ENCODE measurements at places on chromosomes 7 and 10.

GRCh38 chr7:35754741-35755140 is 46.1 kb upstream of the SEPTIN7 start:
- DNase-seq = no peak

DNA sequence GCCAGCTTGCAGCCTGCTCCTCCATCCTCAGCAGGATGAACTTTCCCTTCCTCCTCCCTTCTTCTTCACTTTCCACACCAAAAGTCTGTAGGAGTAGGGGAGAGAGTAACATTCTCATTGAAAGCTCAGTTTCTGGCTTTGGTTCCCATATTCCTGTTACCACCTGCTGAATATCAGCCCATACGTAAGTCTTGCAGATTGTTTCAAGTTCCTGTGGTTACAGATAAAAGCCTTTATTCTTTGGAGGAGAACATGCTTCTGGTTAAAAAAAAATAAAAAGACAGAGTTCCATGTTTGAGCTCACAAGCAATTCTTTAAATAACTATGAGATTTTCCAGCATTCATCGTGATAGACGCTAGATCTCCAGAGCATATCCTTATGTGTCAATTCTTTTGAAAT is 637.3 kb downstream of the SUGCT start:
- DNase-seq = no peak

- no peak for DNase-seq
These were observed 147.6 kb upstream of the C7orf33 start for GRCh38 chr7:148442933-148443332.

- no peak for DNase-seq
These were observed 567.5 kb downstream of the DNAJB6 start for GRCh38 chr7:157904211-157904865.

GRCh38 chr7:261341-262250 is 28.4 kb upstream of the FOXL3 start:
- no peak for DNase-seq

DNA sequence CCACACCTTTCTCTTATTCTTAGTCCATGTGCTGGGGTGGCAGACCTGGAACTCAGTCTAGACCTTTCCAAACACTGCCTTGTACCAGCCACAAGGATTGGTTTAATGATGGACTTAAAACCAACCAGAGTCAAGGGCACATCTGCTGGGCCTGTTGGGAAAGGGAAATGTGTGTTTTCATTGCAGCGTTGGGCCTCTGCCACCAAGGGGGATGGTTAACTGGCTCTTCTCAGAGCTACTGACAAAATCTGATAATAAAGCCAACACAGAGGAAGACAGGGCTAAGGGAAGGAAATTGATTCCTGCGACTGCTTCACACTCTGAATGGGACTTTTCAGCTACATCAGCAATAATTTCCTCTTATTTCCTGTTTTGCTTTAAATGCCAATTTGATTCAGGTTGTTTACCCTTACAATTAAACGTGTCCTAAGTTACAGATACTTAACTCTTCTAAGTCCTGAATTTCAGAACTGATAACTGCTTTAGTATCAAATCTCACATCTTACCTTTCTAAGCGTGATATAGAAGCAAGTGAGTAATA is 68.4 kb upstream of the MALRD1 start:
- DNase-seq = no peak

DNA sequence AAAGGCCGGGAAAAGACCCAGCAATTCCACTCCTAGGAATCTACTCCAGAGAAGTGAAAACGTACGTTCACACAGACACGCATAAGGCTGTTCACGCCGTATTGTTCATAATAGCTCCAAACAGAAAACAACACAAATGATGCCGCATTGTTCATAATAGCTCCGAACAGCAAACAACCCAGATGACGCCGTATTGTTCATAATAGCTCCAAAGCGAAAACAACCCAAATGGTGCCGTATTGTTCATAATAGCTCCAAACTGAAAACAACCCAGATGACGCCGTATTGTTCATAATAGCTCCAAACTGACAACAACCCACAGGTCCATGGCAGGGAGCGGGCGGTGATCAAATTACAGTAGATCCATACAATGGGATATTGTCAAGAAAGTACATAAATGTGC is 85.2 kb upstream of the DNAAF5 start:
- no peak for DNase-seq

- DNase-seq = no peak
These were observed 447.8 kb upstream of the FZD8 start for GRCh38 chr10:36089790-36090440.

GRCh38 chr7:38743899-38744298 is 112.7 kb upstream of the AMPH start:
- no peak for DNase-seq

GRCh38 chr10:96501985-96502384 is 11.7 kb downstream of the TLL2 start:
- DNase-seq = no peak

GRCh38 chr10:80356563-80356988 is at the start of the genes DYDC1 and DYDC2:
DYDC1 (minus strand) TSS chr10:80356755; CDS start chr10:80352601, 4,154 bp downstream.
DYDC2 (plus strand) TSS chr10:80356781; CDS start chr10:80362444, 5,663 bp downstream.
- DNase-seq = peak; percentile 67

DNA sequence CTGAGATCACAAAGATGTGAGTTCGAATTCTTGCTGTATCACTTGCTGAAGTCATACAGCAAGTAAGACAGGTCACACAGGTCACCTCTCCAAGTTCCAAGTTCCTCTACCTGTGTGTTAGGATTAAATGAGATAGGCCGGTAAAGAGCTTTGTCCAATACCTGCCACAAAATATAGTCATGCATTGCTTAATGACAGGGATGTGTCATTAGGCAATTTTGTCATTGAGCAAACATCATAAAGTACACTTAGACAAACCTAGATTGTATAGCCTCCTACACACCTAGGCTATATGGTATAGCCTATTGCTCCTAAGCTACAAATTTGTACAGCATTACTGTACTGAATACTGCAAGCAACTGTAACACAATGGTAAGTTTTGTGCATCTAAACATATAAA is 469.4 kb downstream of the KCNMA1 start:
- DNase-seq = no peak

Data from activated naive CD8-positive, alpha-beta T cell treated with anti-CD3 and anti-CD28 coated beads, Interleukin-2, amount 50 U/mL, for 24 hours (primary cell).